Cardiac fibroblast (primary cell): ENCODE measurements at places on chromosomes 5 and 9.

- no peak for DNase-seq
Observed at GRCh38 chr5:180613188-180613813, 22.0 kb upstream of the SCGB3A1 start.

DNA sequence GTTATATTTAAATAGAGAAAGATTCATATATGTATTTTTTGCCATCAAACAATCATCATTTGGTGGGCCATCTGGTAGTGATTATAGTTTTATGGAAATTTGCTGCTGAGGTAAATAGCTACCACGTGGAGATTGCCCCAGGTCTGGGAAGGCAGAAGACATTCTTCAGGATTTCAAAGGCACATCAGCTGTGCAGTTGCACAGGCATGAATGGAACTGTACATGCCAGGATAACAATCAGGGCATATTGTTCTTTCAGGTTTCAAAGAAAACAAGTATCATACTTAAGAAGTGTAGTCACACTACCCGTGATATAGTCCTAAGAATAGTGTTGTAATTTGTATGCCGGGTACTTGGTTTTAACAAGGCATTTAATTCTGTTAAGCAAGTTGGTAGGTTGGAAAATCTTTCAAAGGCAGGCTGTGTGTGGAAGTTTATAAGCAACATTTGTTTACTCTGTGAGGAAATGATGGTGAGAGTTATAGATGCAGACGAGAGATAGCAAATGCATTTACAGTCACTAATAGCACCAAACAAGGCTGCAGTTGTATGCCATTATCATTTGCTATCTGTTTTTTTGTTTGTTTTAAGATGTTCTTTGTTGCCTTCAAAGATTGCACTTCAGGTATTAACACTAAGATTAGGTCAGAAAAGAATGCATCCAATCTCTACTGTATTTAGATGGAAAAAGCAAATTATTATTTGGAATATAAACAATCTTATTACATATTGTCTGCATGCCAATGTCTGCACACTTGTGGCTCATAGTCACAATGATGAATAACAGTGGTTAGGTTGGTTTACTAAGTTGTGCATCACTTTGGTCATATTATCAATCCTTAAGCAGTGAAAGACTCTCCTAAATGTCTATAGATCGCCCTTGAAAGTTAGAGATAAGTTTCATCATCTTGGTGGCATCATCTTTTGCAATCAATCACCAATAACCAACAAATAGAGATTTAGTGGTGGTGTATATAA lies 55.3 kb downstream of the RPS23 start:
- peak; percentile 64 for DNase-seq

- DNase-seq = no peak
Observed at GRCh38 chr5:61289669-61290306, 42.3 kb upstream of the ZSWIM6 start.

DNA sequence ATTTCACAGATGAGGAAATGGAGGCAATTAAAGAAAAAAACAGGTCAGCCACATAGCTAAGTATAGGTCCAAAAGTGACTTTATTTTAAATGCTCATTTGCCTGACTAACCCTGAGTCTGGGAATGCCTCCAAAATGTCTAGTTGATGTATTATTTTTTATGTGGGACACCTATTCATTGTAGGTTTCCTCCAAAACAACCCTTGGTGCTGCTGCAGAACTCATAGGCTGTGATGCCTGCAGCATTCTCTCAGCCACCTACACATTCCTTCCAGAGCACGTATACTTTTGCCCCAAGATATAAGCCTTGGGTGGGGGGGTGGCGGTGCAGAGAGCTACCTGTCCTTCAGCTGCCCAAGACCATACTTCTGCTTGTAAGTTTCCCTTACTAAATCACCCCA lies 77.4 kb downstream of the MSX2 start:
- DNase-seq = no peak

DNA sequence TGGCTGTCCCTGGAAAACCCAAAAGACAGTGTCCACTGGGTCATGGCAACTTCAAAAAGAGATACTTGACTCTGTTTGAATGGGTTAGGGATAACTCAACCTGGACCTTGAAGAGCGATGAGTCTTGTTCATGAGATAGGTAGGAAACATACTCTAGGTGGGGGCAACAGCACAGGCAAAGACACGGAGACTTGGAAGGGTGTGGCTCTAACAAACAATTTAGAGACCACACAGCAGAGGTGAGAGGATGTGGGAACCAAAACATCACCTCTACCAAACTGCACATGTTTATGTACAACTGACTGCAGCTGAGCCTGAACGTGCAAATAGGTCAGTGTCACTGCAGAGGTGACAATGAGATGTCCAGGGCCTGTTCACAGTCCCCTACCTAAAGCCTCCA lies 247.7 kb upstream of the ADRA1B start:
- no peak for DNase-seq

DNA sequence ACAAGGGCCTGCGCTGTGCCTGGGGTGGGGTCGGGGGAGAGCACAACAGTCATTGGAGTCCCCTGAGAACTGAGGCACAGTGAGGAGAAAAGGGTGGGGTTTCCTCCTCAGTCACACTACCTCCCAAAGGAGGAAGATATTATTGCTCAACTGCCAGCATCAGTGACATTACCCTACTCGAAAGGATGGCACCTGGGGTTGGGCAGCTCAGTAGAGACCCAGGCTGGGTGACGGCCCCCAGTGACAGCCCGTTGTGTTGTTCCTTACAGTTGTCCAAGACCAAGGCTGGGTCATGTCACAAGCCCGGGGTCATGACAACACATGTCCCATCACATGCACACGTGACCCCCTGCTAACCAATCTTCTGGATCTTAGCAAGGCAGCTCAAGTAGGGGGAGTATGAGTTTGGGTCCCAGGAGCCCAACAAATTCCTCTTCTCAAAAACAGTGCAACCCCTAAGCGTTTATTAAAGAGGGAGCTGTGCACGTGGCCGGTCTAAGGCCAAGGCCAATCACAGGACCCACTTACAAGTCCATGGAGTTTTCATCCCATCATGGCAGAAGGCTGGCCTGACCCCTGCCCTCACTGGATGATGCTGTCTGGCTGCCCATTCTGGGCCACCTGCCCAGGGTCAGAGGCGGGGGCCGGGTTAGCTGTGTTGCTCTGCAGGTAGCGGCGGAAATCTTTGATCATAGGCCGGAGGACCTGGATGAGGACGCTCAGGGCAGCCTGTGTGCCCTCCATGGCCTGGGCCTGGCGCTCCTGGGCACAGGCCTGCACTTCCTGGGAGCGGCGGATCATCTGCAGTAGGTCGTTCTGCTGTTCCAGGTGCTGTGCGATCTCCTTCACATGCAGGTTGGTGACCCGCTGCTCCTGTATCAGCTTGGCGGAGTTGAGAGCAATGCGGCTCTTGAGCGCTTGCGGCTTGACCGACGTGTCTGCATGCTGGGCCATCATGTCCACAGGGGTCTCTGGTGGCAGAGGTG lies 4.0 kb downstream of the NAIF1 start:
- no peak for DNase-seq

GRCh38 chr5:122639033-122639432 lies 135.8 kb upstream of the SNX2 start:
- no peak for DNase-seq
